NCI-H187 (cell line): ENCODE measurements at places on chromosomes 7 and 10.

- DNase-seq: no peak
Observed at GRCh38 chr7:28383975-28384374, 28.3 kb upstream of the CREB5 start.

DNA sequence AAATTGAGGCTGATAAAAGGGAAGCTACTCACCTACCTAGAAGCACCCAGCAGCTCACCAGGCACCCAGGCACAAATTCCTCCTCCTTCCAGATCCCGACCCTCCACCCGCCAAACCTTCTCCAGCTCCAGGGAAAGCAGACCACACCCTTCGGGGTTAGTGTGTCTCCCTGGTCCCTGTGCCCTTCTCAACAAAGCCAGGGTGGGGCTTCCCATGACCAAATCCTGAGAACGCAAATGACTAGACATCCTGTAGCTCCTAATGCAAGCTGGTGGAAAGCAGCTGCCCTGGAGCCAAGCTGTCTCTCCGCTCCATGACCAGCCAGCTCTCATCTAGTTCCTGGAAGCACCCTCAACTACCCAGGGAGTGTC is 4.4 kb downstream of the TBX20 start:
- DNase-seq: no peak

DNA sequence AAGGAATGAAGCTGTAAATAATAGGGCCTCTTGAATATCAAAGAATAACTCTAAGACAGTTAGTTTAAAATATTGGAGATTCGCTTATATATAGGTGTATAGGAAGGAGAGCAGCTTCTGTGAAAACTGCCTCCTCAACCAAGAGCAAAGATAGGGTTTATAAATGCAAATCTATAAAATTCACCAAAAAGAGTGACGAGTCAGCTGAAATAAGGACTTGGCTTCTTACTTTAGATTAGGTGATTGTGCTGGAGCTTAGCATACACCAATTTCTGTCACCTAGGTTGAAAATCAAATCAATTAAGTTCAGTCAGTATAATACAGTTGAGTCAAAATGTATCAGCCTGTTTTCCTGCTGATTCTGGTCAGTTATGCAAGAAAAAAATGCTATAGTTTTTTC is 113.8 kb upstream of the SGCE start:
- no peak for DNase-seq

DNA sequence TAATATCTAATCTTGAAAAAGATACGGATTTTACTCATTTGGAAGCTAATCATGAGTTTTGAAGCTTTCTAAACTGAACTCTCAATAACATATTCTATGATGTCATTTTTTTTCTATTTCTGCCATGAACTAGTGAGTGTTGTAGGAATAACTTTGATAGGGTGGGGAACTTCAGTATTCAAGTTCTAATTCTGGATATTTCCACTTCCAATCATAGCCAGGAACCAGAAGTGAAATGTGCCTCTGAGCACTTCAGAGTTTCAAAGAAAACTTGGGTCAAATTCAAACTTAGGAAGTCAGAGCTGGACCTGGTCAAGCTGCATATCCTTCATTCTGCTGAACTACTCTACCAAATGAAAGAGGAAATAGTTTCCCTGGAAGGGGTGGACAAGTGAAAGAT is 847 bp downstream of the AGMO start:
- DNase-seq: no peak

DNA sequence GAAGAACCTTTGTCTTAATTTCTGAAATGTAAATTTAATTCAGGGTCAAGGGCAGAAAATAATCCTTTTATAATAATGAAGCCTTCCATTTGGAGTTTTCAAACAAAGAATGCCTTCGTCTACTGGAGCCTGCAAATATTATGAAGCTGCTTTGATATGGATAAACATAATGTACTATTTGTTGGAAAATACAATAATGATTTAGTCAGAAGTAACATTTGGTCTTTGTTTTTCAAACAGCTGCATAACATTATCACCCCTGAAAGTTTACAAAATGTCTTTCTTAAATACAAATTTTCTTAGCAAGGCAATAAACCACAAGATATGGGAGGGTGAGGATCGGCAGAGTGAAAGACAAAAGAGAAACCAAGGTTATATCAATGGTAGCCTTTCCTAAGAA is 41.5 kb downstream of the TMEM26 start:
- DNase-seq: no peak

DNA sequence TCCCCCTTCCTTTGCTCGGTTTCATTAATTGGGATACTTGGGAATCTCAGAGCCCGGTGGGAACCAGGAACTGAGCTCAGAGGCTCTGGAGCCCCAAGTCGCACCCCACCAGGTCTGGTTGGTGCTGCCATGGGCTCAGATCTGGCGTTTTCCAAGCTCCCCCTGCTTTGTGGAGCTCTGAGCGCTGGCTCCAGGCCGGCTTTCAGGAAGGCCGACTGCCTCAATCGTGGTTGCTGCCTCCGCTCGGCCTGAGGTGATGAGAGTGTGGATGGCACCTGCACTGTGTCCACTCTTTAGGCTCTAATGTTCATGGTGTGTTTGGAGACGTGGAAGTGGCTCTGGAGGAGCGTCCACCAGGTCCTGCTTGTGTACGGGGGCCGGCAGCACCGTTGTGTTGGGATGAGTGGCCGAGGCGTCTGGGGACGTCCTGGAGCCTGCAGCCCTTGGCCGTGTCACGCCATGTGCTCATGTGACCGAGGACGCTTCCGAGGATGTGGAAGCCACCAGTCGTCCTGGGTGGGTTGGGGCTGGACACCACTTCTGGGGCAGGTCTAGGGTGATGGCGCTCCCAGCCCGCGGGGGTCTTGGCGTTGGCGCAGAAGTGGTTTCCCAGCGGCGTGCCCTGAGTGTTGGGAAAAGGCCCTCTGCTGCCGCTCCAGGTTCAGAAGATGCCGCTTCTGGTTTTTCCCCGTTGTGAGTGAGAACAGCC is 8.2 kb downstream of the INPP5A start:
- DNase-seq: no peak

GRCh38 chr10:58817201-58817846 is 304.7 kb downstream of the BICC1 start:
- DNase-seq: no peak

DNA sequence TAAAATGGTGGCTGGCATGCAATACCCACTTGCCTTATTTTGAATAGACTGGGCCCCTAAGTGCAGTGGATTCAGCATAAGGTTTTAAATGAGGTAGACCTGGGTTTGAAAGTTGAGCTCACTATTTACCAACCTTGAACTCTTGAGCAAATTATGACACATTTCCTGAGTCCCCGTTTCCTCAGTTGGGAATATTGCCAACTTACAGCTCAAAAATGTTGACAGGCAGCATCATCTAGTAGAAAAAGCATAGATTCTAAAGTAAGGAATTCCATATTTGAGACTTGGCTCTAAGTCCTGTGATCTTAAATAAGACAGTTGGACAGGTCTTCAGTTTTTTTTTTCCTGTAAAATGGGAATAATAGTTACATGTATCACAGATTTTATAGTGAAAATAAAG is 305.5 kb downstream of the ACTR3B start:
- no peak for DNase-seq

GRCh38 chr10:49478819-49479218 is 60.1 kb downstream of the ERCC6 start:
- DNase-seq: no peak

- no peak for DNase-seq
Observed at GRCh38 chr10:92829042-92829785, 19.1 kb upstream of the EXOC6 start.

GRCh38 chr10:33913194-33913593 is 578.7 kb upstream of the NRP1 start:
- DNase-seq: no peak

- no peak for DNase-seq
Observed at GRCh38 chr10:70191161-70191971, 21.1 kb upstream of the SAR1A start.

DNA sequence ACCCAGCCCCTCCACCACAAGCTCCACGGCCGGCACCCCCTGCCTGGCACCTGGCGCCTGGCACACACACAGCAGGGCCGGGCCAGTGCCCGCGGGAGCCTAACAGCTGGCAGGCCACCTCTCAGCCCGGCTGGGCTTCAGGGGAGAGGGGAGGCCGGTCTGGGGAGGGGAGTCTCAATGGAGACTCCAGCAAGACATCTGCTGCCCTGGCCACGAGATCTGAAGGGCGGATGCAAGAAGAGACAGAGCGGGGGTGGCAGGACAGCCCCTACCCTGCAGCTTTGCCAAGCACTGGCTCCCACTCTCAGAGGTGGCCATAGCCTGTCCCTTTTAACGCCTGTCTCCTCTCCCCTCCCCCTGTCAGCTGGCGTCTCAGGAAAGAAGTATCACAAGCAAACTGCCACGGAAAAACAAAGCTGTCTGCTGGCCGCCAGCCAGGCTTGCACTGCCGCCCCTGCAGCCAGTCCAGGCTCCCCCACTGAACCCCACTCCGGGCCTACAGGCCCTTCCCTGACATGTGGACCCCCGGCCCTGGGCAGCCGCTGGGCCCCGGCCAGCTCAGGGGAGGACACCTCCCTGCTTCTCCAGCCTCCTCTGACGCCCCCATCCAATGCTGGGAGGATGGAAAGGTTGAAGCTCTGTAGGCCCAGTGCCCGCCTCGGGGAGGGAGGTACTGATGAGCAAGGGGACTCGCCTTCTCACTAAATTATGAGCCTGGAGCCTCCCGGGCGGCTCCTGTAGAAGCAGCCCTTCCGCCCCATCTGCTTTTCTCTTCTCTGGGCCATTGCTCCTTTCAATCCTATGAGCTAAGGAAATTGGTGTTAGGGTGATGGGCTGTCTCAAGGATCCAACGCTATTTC is 178.4 kb downstream of the ARHGAP12 start:
- no peak for DNase-seq

GRCh38 chr7:24910551-24911212 is 69.3 kb downstream of the OSBPL3 start:
- no peak for DNase-seq

DNA sequence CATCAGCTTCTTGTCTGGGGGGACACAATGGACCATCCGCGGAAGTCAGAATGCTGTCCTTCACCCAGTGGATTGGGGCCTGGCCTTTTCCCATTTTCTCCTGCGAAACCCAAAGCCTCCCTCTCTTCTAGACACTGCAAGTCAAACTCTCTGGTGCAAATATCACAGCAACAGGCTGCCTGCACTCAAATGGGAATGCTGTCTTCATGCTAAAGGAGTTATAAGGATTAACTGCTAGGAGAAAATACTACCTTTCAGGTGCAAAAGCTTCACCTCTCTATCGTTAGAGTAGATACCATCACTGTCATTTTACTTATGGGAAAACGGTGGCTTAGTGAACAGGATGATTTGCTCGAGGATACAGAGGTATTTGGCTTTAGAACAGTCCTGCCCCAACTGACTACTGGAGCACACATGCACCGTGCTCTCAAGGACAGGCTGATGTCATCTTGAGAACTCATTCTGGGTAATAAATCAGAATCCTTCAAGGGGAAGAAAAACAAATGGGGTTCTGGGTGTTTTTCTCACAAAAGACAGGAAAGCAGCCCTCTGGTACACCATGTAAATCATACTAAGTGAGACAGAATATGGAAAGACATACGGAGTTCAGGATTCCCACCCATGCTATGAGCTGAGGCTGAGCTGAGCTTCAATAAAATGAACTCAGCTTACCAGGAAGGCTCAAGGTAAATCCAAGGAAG is 100.9 kb downstream of the SAMD9 start:
- DNase-seq: no peak

GRCh38 chr10:96043893-96044715 is 721 bp downstream of the CCNJ start:
- peak; percentile 5 for DNase-seq

GRCh38 chr7:3616306-3616705 is 315.3 kb downstream of the SDK1 start:
- DNase-seq: peak; percentile 6

DNA sequence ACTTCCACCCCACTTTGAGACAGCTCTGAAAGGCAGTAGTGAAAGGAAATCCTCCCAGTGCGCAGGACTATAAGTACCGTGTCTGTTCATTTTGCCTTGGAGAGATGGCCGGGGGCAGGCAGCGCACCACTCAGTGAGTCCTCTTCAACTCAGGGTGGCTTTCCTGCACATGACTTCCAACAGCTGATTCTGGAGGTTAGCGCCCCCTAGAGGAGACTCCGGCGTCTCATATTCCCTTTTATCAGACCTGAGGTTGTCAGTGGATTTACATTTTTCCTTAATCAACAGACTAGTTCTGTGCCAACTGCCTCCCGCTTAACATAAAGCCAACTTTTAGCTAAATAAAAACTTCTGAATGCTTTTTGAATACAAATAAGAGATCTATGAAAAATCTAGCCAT is 101.0 kb downstream of the HERPUD2 start:
- DNase-seq: no peak

GRCh38 chr7:134513169-134513752 is 14.1 kb upstream of the AKR1B10 start:
- peak; percentile 3 for DNase-seq

GRCh38 chr10:93773705-93774104 is 16.0 kb downstream of the LGI1 start:
- no peak for DNase-seq

DNA sequence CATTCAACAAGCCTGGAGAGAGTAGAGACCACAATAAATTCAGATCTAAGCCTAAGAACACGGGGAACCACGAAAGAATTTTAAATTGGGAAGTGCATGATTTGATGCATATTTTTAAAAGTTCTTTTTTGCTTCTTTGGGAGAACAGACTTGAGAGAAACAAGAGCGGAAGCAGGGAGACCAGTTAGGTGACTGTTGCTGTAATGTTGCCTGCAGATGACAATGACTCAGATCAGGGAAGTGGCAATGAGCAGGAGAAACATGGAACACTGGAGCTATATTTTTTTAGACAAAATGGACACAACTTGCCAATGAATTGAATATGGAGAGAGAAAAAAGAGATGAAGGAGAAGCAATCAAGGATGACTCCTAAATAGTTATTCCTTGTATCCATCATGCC is 125.1 kb downstream of the RAPGEF5 start:
- DNase-seq: no peak

- DNase-seq: peak; percentile 0
Observed at GRCh38 chr10:23994459-23995046, 214.4 kb upstream of the KIAA1217 start.

DNA sequence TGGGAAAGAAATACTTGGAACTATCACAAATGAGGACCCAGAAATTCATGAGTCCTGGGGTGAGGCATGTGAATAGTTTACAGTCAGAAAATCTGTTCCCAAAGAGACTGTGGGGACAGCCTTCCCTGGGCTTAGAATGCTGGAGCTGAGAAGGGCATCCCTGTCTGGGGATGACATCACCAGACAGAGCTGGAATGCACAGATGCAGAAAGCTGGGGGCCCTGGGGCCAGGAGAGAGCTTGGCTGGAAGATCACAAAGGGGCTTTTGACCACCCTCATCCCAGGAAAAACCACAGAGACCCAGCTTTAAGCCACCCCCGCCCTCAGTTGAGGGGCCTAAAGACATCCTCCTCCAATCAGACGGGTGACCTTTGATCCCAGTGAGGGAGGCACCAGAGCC is 264.5 kb downstream of the PLXNA4 start:
- DNase-seq: no peak
